ENCODE measurements at places on chromosomes 12 and 14.

GRCh38 chr12:121452340-121452984 is 52.5 kb downstream of the RNF34 start:
- no peak for DNase-seq

DNA sequence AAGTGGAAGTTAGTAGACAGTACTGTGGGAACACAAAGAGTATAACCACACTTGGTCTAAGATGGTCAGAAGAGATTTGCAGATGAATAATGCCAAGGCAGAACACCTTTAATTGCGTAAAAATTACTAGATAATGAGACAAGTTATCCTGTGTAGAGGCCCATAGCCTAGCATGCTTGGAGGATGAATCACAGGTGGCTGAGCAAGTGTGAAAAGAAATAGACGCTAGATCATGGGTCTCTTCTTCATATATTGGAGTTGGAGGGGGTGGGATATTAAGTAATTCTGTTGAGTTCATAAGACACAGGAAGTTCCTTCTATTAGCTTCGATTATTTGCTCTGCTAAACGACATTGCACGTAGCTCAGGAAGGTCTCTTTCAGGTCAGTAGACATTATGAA is 454.3 kb upstream of the LMO3 start:
- no peak for DNase-seq

DNA sequence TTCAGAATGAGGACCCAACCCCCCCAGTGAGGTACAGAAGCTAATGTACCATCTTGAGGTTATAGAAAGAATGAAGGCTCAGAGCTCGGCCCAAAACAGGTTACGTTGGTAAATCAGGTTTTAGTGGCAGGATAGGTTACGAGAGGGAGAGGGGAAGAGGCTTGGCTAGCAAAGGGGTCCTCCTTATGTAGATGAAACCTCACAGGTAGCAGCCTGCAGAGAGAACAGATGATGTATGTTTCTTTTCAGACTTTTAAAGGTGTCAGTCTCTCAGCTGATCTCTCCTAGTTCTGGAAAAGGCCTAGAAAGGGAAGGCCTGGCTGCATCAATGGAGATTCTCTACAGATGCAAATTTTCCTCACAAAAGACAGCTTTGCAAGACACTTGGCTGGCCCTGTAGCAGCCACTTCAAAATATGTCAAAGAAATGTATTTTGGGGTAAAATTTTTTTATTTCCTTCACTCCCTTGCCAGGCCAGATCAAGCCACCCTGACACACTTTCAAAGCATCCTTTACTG is 71.7 kb upstream of the CPSF6 start:
- no peak for DNase-seq

DNA sequence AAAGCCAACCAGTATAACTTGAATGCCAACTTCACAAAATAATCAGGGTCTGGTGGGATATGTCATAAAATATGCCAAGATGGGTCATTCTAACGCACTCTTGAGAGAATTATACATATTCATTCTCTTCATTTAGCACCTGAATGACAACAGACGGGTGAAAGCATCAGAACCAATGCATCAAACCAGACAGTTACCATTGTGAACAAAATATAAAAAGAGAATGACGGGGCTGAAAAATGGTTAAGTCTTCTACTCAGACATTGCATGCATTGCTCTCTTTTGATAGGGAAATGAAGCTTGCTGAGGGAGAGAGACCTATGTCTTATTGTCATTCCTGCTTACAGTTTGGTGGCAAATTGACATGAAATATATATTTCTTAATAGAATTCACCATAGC is 702.1 kb downstream of the NOVA1 start:
- DNase-seq, result no peak

GRCh38 chr12:130764475-130765185 is 48.5 kb upstream of the RIMBP2 start:
- DNase-seq, result no peak

DNA sequence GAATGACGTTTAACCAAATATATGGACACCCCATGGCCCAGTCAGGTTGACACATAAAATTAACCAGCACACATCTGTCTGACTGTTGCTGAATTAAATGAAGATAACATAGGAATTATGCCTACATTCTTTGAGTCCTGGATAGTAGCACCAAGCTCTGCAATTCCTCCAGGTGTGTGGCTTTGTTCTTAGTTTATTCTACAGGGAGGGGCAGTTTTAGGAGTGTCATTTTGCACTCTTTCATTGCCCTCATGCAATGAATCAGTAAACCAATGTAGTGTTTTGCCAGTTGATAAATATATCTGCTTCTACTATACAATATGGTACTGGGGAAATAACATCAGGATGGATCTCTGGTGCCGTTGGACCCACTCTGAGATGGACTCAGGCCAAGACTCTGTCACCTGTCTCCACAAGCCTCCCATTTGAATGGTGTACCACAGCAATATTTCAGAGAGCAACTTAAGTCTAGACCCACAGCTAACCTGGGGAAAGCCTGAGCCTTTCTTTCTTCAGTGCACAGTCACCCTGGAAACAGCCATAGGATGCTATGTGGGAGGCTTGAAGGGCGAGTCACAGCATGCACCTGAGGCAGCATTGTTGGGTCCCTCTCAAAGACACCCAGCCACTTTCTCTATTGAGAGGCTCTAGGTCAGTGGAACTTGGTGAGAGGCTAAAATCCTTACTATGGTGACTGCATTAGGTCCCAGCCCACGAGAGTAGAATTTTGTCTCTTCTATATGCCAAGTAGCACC is 73.2 kb downstream of the ANO4 start:
- DNase-seq, result no peak

- DNase-seq, result no peak
These were observed 101.2 kb downstream of the CNTN1 start for GRCh38 chr12:40793471-40793870.

GRCh38 chr14:77786148-77786547 is 13.8 kb upstream of the ADCK1 start:
- DNase-seq, result no peak

DNA sequence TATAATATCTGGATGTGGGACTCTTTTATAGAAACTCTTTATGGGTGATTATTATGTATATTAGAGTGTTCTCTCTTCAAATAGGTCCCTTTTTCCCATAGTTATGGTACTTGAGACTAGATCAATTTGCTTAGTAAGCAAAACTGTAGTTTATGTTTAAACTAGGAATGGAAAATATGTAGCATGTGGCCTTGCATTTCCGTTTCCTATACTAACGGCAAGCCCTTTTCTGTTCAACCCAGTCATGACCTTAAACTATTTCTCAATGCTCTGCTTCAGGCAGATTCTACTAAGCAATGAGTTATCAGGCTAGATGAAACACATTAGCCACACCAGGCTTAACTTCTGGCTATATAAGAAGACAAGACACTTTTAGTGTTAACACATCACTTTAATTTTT is 84.6 kb downstream of the OTOGL start:
- DNase-seq, result no peak

DNA sequence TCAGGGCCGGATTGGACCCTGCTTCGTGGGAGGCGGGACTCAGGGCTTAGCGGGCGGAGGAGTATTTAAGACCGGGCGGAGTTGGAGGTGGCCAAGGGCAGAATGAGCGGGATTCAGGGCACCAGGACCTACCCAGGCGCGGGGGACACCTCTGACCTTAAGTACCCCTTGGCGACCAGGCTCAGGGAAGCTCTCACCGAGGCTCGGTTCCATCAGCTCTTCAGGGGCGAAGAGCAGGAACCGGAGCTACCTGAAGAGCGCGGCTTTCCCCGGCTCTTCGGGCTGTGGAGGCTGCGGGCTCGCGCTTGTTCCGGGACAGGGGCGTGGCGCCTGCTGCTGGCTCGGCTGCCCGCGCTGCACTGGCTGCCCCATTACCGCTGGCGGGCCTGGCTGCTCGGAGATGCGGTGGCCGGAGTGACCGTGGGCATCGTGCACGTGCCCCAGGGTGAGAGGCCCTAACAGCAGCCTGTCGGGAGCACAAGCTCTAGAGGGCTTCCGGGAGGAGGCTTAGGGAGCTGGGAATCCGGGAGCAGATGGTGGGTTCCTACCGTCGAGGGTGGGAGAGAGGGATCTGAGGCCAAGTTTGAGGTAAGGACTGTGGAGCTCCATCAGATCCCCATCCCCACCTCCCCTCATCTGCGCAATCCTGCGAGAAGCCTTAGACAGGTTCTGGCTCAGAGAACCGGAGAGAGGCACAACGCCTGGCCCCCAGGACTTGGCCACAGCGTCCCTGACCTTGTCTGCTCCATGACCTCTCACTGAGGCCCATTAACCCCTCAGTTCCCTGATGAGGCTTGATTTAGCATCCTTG is 8.4 kb downstream of the ARHGEF25 start:
- DNase-seq, result no peak

DNA sequence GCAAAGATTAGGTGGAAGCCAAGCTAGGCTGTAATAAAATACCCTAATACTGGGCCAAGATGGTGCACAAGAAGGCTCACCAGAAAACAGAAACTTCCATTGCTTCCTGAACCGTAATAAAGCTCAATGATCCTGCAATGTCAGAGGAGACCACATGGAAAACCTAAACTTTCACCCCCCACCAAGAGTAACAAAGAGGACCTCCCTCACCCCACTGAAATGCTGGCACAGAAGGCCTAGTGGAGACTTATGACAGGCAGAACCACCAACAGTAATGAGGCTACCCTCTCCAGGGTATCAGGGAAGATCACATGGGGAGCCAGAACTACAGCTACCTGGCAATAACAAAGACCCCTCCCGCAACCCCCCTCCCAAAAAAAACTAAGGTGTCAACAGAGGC is 43.1 kb downstream of the CEP83 start:
- no peak for DNase-seq

DNA sequence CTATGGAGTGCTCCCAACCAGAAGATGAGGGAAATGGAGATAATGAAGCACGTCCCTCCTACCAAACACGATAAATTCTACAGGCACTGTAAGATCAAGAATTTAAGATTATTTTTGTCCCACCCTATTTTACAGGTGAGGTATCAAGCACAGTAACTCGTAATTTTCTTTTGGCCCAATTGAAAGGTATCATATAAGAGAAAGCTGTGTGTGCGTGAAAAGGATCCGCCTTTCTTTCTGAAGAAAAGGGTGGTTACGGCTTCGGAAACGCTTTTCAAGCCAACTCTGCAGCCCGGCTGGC is 733 bp upstream of the KLHDC2 start:
- no peak for DNase-seq

- no peak for DNase-seq
These were observed 104.7 kb downstream of the PAH start for GRCh38 chr12:102812344-102812743.

DNA sequence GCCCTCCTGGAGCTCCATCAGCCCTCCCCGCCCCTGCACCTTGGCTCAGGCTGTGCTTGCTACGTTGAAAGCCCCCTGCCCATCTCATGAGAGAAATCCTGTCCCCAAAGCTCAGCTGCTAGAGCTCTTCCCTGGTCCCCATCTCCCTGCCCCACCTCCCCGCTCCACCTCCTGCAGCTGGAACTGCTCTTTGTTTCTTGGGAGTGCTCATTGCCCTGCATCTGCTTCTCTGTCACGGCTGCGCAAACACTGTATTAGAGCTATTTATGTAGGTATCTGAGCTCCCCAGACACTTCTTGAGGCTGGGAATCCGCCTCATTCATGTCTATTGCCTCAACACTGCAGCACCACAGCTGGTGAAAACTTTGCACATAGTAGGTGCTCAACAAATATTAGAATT is 32.8 kb upstream of the PRIMA1 start:
- DNase-seq, result no peak

DNA sequence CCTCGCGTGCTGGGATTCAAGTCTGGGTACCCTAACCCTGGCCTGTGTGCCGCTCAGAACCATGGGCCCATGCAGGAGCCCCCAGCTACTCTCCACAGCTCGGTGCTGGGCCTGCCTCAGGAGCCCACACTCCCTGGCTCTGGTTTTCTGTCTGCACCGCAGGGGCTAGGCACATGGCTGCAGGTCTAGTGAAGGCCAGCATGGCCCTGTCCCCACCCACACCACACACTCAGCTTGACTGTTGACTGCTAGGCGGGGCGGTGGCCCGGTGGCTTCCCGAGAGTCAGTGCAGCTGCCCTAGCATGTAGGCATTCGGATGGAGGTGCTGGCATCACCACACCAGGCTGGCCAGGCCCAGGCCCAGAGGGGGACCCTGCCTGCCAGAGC is 7.9 kb downstream of the INF2 start:
- no peak for DNase-seq

DNA sequence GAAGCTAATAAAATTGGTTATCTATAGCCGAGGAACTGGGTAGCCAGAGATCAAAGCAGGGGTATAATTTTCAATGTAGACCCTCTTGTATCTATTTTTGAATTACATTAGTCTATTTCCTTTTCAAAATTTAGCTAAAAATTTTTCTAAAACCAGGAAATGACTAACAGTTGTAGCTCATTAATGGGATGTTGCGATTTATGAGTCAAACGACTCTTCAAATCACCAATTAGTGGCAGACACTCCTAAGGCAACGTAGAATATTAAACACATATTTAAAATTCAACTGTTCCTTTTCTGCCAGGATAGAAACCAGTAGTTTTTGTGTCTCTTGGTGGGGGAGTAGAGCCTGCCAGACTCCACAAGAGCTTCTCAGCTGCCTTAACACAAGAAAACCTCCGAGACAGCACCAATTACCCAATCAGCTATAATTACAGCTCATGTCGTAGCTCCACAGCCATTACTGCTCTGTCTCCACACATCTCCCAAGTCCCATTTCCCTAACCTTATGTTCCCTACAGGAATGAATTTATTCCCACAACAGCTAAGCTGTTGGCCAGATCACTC is 26.9 kb downstream of the GCN1 start:
- no peak for DNase-seq

GRCh38 chr14:63933711-63934110 is 80.9 kb downstream of the SYNE2 start:
- no peak for DNase-seq

- DNase-seq, result no peak
These were observed 138.6 kb upstream of the TRHDE start for GRCh38 chr12:72133497-72134055.

- DNase-seq, result no peak
These were observed 69.4 kb downstream of the TRAFD1 start for GRCh38 chr12:112194601-112195247.

GRCh38 chr12:2288875-2289274 is 236.1 kb downstream of the CACNA1C start:
- DNase-seq, result no peak

GRCh38 chr14:61460718-61461611 is 139.6 kb downstream of the PRKCH start:
- DNase-seq, result no peak

DNA sequence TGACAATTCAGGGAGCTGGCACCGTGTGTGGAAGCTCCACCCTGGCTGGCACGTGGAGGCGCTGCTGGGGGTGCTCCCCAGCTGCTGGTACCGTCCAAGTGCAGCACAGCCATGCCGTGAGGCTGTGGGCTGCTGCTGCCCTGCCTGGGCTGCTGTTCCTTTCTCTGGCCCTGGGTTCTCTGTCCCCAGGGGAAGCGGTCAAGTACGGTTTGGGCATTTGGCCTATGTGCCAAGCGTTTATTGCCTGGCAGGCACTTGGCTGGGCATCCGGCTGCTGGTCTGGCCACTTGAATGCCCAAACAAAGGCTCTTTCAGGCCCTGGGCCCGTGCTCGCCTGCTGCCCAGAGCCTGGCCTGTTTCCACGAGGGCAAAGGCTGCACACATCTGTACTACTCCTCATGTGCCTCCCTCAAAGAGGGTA is 39.6 kb downstream of the RHOF start:
- no peak for DNase-seq

All from T-helper 17 cell (primary cell).